ENCODE measurements at places on chromosomes 7 and 10.
A peak's percentile ranks its signal among the peaks of the same experiment; 100 is the strongest.

DNA sequence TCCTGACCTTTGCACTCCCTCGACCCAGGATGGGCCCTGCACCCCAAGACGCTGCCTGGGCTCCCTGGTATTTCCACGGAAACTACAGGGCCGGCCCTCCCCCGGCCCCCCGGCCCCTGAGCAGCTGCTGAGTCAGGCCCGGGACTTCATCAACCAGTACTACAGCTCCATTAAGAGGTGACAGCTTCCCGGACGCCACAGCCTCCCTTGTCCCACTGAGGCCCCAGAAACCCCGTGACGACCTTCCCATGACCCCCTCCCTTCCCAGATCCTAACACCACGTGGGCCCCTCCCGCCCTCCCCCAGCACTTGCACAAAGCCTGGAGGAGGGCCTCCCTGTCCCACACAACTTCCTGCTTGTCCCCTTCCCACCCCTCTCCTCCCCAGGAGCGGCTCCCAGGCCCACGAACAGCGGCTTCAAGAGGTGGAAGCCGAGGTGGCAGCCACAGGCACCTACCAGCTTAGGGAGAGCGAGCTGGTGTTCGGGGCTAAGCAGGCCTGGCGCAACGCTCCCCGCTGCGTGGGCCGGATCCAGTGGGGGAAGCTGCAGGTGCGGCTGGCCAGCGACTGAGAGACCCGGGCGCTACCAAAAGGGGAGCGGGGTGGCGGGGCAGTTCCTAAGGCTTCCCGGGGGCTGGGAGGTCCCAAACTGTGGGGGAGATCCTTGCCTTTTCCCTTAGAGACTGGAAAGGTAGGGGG, 5.7 kb downstream of the NOS3 start:
- no peak for DNase-seq

DNA sequence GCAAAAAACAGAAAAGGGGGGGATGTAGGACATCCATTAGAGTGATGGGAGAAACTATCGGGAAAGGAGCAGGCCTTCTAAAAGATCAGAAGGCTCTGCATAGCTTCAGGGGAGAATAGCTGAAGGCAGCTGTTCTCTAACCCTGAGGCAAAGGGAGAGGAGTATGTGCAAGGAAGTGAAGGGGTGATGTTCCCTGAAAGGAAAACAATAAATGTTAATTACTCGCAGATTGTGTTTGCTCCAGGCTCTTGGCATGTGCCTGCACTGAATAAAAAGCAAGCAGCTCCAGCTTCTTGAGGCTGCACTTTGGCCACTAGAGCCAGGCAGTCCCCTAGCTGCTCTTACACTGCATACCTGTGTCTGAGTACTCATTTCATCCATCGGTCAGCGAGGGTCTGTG, 14.4 kb upstream of the STARD3NL start:
- no peak for DNase-seq

GRCh38 chr7:48154792-48155413, 16.4 kb upstream of the ABCA13 start:
- peak; percentile 21 for DNase-seq

DNA sequence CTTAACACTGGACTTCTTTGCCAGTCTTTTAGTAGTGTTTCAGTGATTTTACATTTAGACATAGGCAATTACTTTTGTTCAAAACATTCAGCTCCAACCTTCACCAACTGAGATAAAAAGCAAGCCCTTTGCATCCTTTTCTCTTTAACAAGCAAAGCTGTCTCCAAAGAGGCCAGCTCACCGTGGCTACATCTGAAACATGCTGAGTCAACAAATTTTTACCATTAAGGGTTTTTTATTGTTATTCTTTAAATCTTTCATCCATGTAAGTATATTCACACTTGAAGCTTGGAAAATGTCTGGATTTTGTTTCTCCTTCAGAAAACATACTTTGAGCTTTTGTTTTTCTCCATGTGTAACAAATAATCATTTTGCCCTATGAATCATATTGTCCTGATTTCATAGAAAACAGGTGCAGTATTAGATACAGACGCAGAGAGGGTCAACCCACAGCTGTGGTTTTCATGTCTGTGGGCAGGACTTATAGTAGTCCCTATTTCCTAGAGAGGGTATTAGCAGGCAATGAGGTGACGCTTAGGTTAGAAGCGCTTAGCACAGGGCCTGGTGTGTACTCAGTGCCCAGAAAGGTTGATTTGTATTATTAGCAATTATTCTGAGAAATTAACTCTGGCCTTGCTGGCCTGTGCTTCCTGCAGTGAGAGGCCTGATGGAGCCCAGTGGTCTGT, 99.5 kb downstream of the MKI67 start:
- DNase-seq: no peak
